ENCODE measurements at places on chromosomes 7 and 10.

DNA sequence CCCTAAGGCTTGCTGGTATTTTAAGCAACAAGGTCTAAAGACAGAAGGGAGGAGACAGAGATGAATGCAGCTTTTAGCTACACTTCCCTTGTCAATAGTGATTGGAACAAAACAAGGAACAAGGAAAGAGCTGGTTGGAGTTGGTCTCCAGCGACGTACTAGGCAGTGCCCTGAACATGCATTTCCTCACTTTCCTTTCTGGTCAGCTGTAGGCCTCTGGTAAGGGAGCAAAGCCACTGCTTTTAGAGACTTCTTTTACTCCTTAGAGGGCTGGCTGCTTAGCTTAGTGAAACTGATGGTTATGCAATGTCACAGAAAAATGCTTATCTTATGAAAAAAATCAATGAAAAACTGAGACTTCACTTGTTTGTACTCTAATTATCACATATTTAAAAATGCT is 75.5 kb upstream of the TRIL start:
- DNase-seq = no peak

DNA sequence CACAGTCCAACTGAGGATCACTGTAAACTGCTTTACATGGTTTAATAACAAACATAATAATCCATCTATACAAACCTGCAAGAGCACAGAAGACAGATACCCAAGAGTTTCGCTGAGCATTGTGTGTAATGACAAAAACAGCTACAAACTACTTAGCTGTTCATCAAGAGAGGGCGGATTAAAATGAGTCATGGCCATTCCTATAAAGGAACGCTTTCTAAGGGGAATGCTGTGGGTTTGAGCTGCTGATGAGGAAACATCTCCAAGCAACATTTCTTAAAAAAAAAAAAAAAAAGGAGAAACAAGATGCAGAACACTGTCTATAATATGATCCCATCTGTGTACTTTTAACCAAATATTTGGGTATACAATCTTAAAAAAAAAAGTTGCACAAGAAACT is 33.8 kb downstream of the VOPP1 start:
- no peak for DNase-seq

GRCh38 chr10:131982185-131982756 is 548 bp upstream of the BNIP3 start:
- no peak for DNase-seq

GRCh38 chr7:132941905-132942304 is 140.0 kb downstream of the CHCHD3 start:
- DNase-seq = no peak

DNA sequence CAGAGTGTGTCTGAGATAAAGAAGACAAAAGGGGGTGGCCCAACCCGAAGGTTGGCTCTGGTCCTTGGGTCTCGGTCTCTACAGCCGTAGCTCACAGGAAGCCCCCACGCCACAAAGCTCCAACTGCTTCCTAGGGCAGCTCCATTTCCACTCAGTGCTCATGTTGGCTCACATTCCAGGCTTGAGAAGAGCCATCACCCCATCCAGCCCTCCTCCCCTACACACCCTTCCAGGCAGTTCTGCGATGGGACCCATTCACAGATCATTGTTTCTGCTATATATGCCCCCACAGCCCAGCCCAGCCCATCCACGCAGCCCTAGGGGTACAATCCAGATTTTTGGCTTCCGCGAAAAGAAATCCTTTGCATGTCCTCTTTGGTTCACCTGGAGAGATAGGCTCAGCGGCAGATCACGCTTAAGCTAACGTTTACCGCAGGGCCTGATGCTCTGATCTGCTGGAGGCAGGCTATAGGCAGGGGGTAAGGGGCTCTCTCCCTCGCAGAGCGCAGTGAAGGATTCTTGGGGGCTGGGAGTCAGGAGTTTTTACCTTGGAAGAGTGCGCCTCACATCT is 6.2 kb upstream of the HOXA11 start:
- DNase-seq = no peak

- DNase-seq = no peak
Observed at GRCh38 chr10:20215547-20216152, 399.4 kb downstream of the PLXDC2 start.

DNA sequence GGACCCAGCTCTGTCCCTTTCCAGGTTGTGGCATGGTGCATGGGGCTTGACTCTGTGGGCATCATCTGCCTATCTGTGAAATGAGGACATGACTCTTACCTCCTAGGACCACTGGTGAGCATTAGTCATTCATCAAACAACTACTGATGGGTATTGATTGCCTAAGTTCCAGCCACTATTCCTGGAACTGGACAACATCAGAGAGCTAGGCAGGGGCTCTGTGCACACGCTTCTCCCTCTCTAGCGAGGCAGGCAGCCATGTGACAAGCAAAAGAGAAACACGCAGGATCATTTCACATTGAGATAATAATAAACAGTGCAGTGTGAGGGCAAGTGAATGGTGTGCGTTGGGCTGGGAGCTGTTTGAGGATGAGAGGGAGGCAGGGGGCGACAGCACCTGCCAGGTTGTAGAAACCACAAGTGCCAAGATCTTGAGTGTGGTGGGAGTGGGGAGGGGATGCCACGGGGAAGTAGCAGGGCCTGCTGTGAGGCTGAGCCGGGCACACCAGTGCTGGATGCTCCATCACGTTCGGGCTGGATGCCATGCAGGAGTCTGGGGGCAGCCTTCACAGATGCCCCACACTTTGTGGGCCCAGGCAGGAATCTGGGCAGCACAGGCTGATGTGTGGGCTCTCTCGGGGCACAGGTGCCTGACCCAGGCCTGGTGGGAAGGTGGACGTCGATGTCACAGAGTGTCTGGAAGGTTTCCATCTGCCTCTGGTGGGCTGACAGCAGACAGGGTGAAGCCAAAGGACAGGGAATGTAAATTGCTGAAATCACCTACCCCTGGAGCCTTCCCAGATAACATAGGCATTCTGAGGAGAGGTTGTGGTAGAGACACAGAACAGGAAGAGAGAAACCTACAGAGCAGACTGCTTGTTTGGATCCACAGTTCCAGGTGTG is 405.5 kb downstream of the RPS24 start:
- DNase-seq = no peak

DNA sequence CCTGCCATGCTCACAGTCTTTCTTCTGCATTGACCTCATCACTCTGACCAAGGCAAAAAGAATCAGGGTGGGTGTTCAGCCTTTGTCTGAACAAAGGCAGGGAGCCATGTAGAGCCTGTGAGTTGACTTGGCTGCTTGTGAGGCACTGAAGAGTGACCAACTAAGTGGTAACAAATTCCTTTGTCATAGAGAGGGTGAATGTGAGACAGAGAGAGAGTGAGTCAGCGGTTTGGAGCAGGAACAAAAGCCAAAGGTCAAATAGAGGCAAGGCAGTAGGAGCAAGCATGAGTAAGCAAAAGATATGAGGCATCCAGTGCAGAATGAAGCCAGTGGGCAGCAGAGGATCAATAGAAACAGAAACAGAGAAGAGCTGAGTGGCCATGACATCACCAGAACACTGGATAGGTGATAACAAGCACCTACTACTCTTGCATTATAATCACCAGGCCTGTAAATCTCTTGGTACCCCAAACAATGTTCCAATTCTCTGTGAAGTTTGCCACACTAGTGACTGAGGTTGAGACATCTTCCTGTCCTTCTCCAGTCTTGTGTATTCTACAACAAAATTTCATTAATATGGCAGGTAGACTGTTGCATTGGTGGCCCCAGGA is 116.2 kb upstream of the LAMB4 start:
- DNase-seq = no peak

DNA sequence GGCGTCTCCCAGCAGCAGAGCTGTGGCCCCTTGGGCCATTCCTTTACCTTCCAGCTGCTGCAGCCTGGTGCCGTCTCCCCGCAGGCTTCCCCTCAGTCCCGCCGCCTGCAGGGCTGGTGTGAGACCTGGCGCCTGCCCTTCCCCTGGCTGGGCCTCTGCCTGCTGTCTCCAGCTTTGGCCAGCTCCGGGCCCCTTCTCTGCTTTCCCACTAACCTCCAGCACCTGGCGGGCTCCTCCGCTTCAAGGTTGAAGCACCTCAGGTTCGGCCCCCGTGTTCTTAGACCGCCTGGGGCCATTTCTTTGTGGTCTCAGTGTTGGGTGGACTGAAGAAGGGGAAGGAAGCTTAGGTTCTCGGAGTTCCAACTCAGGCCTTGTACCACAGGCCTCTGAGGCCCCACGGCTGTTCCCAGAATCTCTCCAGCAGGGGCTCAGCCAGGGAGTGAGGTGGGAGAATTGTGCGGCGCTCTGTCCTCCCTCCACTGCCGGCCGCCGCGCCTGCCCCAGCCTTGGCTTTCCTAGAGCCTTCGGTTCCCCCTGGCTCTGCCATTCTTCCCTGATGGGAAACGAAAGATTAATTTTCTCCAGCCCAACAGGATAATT is 30.3 kb downstream of the GBX1 start:
- DNase-seq = no peak

- no peak for DNase-seq
Observed at GRCh38 chr10:132121511-132121830, 55.7 kb downstream of the JAKMIP3 start.

DNA sequence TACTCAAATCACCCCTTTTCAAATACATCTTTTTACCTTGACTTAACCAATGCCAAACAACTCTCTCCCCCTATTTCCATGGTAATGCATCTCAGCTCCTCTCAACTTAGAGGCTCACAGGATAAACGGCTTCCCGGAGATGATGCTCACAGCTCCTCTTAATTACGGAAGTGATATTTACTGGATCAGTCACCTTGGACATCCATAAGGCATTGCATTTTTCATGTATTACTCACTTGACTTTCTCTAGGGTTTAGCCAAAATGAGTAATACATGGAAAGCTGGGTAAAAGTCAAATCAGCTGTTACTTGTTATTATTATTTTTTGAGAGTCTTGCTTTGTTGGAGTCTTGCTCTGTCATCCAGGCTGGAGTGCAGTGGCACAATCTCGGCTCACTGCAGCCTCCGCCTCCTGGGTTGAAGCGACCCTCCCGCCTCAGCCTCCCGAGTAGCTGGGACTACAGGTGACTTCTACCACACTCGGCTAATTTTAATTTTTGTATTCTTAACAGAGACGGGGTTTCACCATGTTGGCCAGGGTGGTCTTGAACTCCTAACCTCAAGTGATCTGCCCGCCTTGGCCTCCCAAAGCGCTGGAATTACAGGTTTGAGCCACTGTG is 73.3 kb upstream of the RHEB start:
- DNase-seq = no peak

DNA sequence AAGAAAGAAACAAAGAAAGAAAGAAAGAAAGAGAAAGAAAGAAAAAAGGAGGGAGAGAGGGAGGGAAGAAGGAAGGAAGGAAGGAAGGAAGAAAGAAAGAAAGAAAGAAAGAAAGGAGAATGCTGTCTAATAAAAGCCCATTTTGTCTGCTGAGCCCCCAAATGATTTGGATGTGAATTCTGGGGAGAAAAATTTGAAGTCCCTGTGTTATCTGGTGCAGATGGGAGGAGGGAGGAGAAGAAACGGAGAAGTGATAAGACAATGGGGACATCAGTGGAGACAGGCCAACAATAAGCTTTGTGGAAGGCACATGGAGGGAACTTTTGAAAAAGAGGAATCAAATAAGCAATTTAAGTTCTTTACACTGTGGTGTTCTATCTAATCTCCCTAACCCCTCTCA is 24.6 kb upstream of the TMEM273 start:
- no peak for DNase-seq

- no peak for DNase-seq
Observed at GRCh38 chr10:125001313-125002046, 59.6 kb downstream of the ZRANB1 start.

- DNase-seq = peak; percentile 94
Observed at GRCh38 chr7:139682136-139683013, 95.4 kb downstream of the HIPK2 start.

DNA sequence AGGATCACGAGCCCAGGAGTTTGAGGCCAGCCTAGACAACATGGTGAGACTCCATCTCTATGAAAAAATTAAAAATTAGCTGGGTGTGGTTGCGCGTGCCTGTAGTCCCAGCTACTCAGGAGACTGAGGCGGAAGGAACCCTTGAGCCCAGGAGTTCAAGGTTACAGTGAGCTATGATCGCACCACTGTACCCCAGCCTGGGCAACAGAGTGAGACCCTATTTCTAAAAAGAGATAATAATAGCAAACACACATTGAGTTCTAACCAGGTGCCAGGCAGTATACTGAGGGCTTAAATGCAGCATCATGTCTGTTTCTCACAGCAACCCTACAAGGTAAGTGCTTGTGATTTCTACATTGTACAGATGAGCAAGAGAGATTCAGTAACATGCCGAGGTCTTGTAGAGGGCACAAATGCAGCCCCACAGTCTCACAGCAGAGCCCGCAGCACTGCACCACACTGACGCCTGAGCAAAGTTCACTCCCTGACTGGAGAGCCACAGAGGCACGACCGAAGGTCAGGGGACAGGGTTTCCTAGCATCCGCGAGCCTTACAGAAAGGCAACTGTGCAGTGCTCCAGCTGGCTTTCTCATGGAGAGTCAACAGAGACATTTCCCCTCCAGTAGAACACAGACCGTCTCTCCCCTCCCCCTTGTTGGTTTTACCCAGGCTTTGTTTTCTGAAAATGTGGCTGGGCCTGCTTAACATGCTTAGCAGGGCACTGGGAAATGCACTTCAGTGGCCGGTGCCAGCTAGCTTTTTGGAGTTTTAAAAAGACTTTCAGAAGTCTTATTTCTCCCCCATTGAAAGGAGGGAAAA is 36.5 kb downstream of the PDSS1 start:
- no peak for DNase-seq

GRCh38 chr10:3868271-3868664 is 83.3 kb upstream of the KLF6 start:
- DNase-seq = no peak

- DNase-seq = no peak
Observed at GRCh38 chr10:130483691-130484467, 347.7 kb downstream of the GLRX3 start.

DNA sequence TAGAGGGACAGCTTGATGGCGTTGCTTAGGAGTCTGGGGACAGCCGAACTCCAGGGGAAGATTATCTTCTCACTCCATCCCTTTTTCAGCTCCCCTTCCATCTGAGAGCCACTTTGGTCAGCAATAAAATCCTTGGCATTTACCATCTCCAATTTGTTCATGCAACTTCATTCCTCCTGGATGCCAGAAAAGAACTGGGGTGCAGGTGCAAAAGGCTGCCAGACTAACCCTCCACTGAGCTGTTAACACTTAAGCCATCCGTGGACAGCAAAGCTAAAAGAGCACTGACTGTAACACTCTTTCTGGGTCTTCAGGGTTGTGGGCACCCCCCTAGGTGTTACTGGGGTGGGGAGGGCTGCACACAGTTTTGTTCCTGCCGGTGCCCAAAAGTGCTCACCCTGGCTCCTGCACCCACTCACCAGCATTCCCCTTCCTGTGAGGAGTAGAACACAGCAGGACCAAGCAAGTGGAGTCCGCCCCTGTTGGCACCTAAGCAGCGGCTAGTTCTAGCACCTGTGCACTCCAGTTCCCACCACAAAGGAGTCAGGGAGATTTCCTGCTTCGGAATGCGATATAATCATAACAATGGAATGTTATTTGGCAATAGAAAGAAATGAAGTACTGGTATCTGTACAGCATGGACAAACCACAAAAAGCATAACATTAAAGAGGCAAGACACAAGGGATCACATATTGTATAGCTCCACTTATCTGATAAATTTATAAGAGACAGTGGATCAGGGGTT is 95.1 kb downstream of the NPY start:
- no peak for DNase-seq

All from activated CD4-positive, alpha-beta T cell treated with anti-CD3 and anti-CD28 coated beads, Interleukin-10, Interleukin-2, amounts not matched to agents 100 ng/mL and 50 ng/mL, durations not matched to agents 16 hours and 8 hours (primary cell).